Stimulated activated CD4-positive, alpha-beta T cell treated with anti-CD3 and anti-CD28 coated beads, Interleukin-1b, Interleukin-23, amount 100 ng/mL, for 1 hour (primary cell): ENCODE measurements at places on chromosomes 7 and 10.

GRCh38 chr7:148722340-148723165, 23.9 kb downstream of the CUL1 start:
- no peak for DNase-seq

DNA sequence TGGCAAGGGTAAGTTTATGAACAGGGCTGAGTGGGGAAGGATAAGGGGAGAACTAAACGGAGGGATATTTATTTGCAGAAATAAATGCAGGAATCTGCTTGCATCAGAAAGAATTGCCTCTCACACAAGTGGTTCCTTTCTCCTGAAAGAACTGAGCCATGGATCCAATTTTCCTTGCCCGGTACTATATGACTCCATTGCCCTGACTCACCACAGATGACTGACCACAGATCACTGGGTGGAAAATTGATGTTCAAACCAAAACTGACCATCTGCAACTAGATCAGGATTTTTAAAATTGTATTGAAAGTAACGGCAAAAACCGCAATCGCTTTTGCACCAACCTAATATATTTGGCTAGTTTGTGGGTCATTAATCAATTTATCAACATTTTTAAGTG, 6.2 kb upstream of the MACC1 start:
- no peak for DNase-seq

GRCh38 chr10:131070856-131071255, 240.7 kb downstream of the TCERG1L start:
- no peak for DNase-seq

DNA sequence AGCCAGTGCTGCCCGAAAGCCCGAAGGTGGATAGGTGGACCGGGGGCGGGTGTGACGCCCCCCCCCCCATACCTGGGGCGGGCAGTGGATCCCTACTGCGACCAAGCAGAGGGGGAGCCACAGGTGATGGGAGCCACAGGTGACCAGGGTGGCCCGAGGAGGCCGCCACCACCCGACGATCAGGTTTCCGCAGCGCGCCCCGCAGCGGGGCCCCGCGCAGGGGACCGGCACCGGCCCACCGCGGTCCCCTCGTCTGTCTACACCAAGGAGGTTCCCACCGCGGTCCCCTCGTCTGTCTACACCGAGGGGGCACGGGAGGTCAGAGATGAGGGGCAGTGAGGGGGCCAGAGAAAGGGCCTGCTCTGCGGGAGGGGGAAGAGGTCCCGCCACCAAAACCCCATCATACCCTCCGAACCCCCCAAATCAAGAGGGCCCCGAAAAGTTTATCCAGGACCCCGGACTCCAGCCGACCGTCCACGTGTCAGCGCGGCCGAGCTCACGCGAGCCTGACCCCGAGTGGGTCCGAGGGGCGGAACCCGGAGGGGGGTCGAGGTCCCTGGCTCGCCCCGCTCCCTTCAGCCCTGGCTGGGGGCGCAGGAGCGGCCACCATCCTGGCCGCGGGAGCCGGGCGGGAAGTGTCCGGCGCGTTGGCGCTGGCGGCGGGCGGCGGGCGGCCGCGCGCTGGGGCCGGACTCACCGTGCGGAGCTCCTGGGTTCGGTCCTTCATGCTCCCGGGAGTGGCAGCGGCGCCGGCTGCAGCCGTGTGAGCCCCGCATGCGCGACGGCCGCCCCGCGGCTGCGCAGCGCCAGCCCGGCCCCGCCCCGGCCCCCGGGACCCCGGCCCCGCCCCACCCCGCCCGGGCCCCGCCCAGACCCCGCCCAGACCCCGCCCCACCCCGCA, at the start of gene STX1A:
TSS of gene STX1A (minus strand) at position 765 of the 901 bp plus-strand sequence. CDS start at position 727, 38 bp downstream.
- DNase-seq, result no peak

GRCh38 chr10:113158183-113158582, 208.1 kb downstream of the TCF7L2 start:
- no peak for DNase-seq

DNA sequence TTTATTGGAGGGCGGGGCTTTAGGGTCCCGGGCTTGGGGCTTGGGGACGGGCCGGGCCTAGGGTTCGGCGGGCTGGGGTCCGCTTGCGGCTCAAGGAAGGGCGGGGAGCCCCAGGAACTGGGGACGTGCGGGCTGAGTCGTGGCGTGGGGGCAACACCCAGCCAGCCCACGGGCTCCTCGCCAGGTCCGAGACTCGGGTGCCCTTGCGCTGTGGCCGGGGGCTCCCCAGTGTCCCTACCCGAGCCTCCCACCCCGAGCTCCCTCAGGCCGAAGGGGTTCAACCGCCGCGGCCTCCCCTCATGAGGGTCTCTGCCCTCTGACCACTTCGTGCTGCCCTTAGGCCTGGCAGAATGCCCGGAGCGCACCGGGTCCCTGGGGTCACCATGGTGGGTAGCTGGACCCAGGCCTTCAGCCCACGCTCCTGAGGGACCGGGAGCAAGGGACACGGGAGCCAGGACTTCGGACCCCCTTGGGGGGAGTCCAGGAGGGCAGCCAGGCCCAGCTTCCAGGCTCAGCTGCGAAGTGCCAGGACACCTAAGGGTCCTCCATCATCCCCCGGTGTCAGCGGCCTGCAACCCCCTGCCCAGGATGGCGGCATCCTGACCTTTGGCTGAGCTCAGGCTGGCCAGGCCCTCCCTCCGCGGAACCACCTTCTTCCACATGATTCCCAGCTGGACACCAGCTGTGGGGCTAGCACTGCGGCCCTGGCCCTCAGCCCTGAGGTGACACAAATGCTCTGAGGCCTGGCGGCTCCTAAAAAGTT, 524 bp upstream of the FUOM start:
- DNase-seq, result no peak

DNA sequence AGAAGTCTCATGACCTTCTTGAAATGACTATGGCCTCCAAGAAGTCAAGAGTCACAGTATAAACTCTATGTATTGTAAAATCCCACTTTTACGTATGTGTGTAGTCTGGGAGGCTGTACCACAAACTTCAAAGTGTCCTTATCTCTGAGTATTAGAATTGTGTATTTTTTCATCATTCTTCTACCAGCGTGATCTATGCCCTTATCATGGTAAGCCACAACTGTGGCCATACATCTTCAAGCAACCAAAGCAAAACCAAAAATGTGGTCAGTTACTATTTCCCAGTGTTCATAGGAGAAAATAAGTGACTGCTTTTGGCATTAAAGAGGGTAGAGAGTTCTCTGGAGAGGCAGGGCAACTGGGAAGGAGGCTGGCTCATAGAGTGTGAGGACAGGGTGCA, 42.8 kb downstream of the SPOCK2 start:
- no peak for DNase-seq

GRCh38 chr10:88813200-88813599, 10.7 kb downstream of the LIPM start:
- no peak for DNase-seq

GRCh38 chr7:98199131-98199530, 12.1 kb upstream of the BHLHA15 start:
- no peak for DNase-seq

- DNase-seq, result no peak
These were observed 23.8 kb upstream of the AKR1C1 start for GRCh38 chr10:4939224-4940072.

GRCh38 chr7:131538813-131539179, 17.6 kb downstream of the PODXL start:
- no peak for DNase-seq

DNA sequence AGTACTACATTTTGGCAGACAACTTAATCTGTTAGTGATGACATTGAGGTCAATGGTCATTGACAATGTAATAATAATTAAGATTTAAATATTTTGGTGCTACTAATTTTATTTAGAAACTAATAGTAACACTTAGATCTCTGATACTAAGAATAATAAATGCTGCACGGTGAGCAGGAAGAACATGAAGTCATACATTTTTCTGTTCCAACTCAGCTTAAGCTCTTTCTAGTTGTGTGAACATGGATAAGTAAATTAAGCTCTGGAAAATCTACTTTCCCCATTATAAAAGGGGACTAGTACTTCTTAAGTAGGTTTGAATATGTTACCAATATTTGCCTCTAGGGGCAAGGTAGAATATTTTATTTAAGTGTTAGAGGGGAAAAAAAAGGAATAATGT, 65.9 kb upstream of the MEOX2 start:
- DNase-seq, result no peak

DNA sequence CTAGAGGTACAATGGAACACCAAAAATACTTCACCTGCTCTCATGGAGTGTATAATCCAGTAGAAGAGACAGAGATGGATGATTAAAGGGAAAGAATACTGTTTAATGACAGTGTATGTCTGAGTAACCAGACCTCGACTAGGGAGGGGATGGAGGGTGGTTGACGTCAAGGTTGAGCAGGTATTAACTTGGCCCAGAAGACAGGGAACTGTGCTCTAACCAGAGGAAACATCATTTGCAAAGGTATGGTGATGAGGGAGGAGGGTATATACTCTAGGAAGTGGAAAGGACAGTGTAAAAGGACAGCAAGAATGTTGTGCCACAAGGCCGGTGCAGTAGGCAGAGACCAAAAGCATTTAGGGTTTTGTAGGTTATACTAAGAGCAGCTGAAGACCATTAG, 2.9 kb downstream of the MIOS start:
- no peak for DNase-seq

DNA sequence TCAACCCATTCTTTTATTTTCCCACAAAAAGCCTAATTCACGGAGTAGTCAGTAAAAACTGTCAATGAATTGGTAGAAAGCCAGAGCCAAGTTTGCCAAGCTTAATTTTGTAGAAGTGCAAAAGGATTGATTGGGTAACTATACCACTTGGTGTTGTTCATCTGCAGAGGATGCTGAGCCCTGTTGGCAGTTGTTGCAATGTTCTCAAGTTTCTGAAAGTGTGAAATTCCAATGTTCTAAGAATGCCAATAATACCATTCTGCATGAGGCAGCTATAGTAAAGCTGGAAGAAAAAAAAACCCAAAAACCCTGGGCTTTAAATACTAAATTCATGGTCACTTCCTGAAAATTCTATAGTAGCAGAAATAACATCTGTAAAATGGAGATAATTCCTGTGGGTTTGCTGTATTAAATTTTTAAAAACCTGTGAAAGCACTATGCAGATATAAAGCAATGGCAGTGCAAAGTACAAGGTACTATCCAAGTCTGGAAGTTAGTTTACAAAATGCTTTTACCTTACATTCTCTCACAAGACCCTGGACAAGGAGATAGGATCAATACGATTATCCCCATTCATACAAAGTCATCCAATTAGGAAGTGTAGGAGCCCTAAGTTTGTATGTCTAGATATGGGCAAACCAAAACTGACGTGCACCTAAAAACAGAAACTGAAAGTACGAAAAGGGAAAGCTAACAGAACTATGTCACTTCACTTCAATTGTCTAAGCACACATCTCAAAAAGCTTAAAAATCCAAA, 6.0 kb upstream of the PON1 start:
- no peak for DNase-seq
